ENCODE measurements at places on chromosomes 11 and 22. TPM values are rescaled to one million over a fixed set of nuclear protein-coding genes. Genes with fewer than 3 reads are reported as not detected.
A peak's percentile ranks its signal among the peaks of the same experiment; 100 is the strongest.

OR10A4 gene
- total RNA-seq = not detected

PATE2 gene
- total RNA-seq = not detected

MEI1 gene
- total RNA-seq = 0.71 TPM

DNA sequence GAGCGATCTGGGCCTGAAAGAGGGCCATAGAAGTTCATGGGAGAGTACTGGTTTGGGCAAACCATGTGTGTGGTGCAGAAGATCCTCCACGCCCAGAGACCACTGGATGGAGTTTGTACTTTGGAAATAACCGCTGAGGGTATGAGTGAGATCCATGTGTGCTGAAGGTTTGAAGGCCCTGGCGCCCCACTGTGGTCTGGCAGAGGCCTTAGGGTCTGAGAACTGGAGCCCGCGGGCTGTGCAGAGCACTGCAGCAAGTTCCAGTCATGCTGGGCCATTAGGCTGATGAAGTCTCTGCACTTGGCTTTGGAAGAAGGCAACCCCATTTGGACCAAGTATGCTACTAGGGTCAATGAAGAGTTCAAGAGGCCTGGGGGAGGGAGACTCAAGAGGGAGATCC lies 186.4 kb downstream of the BUD13 start:
- peaks cover under 1% of the 10 kb centered on the region for H3K27me3 ChIP-seq
- no peak overlapping the region for H3K27ac ChIP-seq
- DNase-seq = no peak
- no peak overlapping the region for H3K4me3 ChIP-seq

- H3K27me3 ChIP-seq = no peaks in the 10 kb centered on the region
- no peak for DNase-seq
- H3K27ac ChIP-seq = no peak overlapping the region
- H3K36me3 ChIP-seq = no peaks in the 10 kb centered on the region
- H3K4me1 ChIP-seq = no peaks in the 10 kb centered on the region
- H3K4me3 ChIP-seq = no peak overlapping the region
Observed at GRCh38 chr11:115784796-115785521, 280.7 kb upstream of the CADM1 start.

DNA sequence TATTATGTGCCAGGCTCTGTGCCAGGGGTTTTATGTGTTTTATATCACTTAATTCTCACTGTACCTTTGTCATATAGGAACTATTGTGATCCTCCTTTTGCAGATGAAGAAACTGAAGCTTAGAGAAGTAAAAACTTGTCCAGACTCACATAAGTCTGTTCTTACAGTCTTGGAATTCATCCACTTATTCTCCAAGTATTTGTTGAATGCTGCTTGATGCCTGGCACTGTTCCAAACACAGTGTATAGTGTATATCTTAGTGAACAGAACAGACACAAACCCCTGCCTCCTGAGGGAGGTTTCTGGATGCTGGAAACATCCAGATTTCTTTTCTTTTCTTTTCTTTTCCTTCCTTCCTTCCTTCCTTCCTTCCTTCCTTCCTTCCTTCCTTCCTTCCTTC lies 29.0 kb upstream of the FGF3 start:
- no peaks in the 10 kb centered on the region for H3K4me1 ChIP-seq
- no peak overlapping the region for H3K4me3 ChIP-seq
- H3K36me3 ChIP-seq = no peaks in the 10 kb centered on the region
- DNase-seq = no peak
- H3K27ac ChIP-seq = no peak overlapping the region

DNA sequence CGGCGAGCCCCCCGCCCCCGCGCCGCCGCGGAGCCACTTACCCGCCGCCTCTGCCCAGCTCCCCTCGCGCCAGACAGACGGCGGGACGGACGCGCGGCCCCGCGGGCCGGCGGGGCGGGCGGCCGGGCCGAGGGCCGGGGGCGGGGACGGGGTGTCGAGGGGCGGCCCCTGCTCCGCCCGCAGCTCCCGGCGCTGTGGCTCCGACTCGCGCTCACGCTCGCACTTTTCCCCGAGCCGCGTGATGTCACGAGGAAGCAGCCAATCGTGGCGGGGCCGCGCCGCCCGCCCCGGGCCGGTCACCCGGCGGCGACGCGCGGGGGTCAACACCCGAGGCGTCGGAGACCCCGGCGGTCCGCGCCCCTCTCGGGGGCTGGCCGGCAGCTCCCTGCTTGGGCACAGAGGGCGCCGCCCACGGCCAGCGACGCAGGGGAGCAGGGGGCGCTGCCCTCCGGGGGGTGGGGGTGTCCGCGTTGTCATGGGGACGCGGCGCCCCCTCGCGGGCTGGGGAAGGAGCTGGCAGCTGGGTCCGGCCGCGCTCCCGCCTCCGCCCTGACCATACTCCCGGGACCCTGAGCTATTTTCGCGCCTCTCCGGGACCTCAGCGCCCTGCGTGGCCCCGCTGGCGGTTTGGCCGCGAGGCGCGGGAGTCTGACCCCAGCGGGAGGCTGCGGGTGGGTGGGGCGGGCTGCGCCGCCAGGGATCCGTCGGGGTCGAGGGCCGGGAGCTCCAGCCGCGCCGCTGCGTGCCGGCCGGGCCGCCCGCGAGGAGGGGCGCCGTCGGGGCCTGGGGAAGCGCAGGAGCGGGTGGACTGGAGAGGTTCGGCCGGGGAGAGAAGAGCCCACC lies at the start of gene CHRM4:
Gene CHRM4 (minus strand): TSS at position 199 of the 843 bp plus-strand sequence. CDS start 5,219 bp downstream, outside the sequence.
- no peak for DNase-seq
- H3K27me3 ChIP-seq = peaks cover 12% of the 10 kb centered on the region
- H3K36me3 ChIP-seq = peaks cover 1% of the 10 kb centered on the region
- H3K4me1 ChIP-seq = peaks cover 49% of the 10 kb centered on the region
- peak within 1 kb of the TSS; percentile 55 for H3K4me3 ChIP-seq
- H3K27ac ChIP-seq = no peak within 1 kb of the TSS

- peak overlapping the region; percentile 86 for H3K27ac ChIP-seq
- H3K27me3 ChIP-seq = no peaks in the 10 kb centered on the region
- H3K4me1 ChIP-seq = peaks cover 30% of the 10 kb centered on the region
- H3K36me3 ChIP-seq = no peaks in the 10 kb centered on the region
Observed at GRCh38 chr11:13668957-13669521, 571 bp downstream of the FAR1 start.

DNA sequence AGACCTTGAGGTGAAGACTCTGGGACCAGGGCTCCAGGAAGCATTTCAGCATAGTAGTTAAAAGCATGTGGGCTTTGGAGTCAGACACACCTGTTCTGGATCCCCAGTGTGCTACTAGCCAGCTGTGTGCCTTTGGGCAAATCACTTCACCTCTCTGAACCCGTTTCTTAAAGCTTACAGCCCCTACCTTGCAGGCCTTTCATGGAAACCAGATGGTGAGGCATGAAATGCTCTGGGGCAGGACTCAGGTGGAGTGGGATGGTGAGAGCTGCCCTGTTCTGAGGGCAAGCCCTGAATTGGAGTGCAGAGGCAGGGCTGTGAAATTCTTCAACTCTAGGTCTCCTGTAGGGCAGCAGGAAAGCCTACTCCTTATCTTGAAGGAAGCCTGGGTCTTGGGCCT lies 10.5 kb downstream of the UCP2 start:
- no peak for DNase-seq
- peaks cover 4% of the 10 kb centered on the region for H3K36me3 ChIP-seq
- H3K4me3 ChIP-seq = no peak overlapping the region
- no peaks in the 10 kb centered on the region for H3K4me1 ChIP-seq
- no peaks in the 10 kb centered on the region for H3K27me3 ChIP-seq
- no peak overlapping the region for H3K27ac ChIP-seq

DNA sequence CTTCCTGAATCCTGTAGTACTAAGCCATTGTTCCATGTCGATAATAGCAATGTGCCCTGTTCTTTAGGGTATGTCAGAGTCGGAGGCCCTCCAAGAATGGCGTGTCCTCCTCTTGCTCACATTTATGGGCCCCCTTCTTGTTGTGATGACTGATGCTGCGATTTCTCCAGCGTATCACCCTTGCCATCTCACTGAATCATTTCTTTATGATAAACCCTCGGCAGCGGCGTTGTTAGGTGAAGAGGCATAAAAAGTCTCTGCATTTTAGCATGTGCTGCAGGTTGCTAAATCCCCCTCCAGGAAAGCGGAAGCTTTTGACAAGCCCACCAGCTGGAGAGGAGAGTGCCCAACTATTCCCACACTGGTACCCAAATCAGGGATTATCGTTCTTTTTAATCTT lies 1045.3 kb downstream of the BRD1 start:
- H3K4me3 ChIP-seq = no peak overlapping the region
- H3K4me1 ChIP-seq = no peaks in the 10 kb centered on the region
- DNase-seq = peak; percentile 9
- no peaks in the 10 kb centered on the region for H3K36me3 ChIP-seq
- no peaks in the 10 kb centered on the region for H3K27me3 ChIP-seq
- no peak overlapping the region for H3K27ac ChIP-seq

GRCh38 chr11:17692931-17693330 lies 26.4 kb upstream of the MYOD1 start:
- no peaks in the 10 kb centered on the region for H3K4me1 ChIP-seq
- no peak overlapping the region for H3K27ac ChIP-seq
- no peaks in the 10 kb centered on the region for H3K36me3 ChIP-seq
- peak; percentile 40 for DNase-seq
- H3K4me3 ChIP-seq = no peak overlapping the region

GRCh38 chr11:102238391-102238821 lies 78.9 kb upstream of the BIRC3 start:
- peaks cover 8% of the 10 kb centered on the region for H3K36me3 ChIP-seq
- H3K4me1 ChIP-seq = no peaks in the 10 kb centered on the region
- no peak overlapping the region for H3K27ac ChIP-seq
- no peaks in the 10 kb centered on the region for H3K27me3 ChIP-seq

DNA sequence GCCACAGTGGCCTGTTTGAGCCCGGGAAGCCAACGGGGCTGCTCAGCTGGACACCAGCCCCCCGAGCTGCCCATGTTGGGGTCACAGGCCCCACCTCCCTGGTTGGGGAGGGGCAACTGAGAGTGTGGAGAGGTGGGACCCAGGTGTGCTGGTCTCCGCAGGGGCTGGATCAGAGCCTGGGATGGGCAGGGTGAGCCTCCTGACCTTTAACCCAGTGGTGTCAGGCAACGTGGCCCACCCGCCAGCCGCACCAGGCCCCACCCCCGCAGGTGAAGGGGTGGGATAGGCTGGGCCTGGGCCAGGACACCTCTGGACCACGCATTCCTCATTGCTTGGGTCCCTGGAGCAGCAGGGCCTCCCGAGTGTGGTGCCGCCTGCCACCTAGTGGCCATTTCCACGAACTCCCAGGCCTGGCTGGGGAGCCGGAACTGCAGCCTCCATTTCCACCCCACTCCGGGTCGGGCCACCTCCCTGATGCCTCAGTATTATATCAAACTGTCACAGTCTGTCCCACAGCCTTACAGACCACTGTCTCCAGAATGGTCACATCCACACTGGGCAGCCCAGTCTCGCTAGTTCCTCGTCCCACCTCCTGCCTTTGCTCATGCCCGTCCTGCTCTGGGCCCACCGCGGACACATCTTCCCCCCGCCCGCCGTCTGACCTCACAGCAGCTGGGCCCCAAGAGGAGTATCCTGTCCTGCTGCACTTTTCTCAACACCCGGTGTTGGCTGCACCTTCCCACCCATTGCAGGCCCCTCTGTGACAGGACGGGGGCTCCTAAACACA lies 13.3 kb upstream of the PPP6R3 start:
- H3K4me3 ChIP-seq = no peak overlapping the region
- no peak overlapping the region for H3K27ac ChIP-seq
- H3K4me1 ChIP-seq = no peaks in the 10 kb centered on the region

- H3K4me1 ChIP-seq = no peaks in the 10 kb centered on the region
- DNase-seq = no peak
- H3K27me3 ChIP-seq = no peaks in the 10 kb centered on the region
- H3K36me3 ChIP-seq = no peaks in the 10 kb centered on the region
Observed at GRCh38 chr11:61700212-61700611, 20.0 kb downstream of the DAGLA start.

All from right atrium auricular region (tissue), 2 donors.